ENCODE measurements at places on chromosomes 5 and 9.
A peak's percentile ranks its signal among the peaks of the same experiment; 100 is the strongest.

GRCh38 chr5:128528637-128529255, 9.3 kb downstream of the FBN2 start:
- no peak for DNase-seq

GRCh38 chr5:113278976-113279375, 155.8 kb downstream of the TSSK1B start:
- no peak for DNase-seq

DNA sequence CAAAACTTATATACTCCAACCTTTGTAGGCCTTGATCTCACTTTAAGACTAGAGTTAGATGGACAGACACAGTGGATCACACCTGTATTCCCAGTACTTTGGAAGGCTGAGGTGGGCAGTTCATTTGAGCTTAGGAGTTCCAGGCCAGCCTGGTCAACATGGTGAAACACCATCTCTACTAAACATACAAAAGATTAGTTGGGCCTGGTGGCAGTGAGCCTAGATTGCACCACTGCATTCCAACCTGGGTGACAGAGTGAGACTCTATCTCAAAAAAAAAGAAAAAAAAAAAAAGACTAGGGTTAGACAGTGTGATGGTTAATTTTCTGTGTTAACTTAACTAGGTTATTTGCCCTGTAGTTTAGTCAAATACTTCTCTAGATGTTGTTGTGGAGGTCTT, 74.1 kb downstream of the CFAP95 start:
- DNase-seq = no peak

GRCh38 chr5:163497315-163497714, 8.1 kb upstream of the MAT2B start:
- no peak for DNase-seq

GRCh38 chr9:38641985-38642864, 21.8 kb upstream of the ANKRD18A start:
- no peak for DNase-seq

GRCh38 chr5:118366429-118366828, 621.9 kb downstream of the DTWD2 start:
- no peak for DNase-seq

GRCh38 chr9:33320230-33320567, 29.9 kb downstream of the NFX1 start:
- DNase-seq = no peak

- no peak for DNase-seq
Observed at GRCh38 chr5:66553368-66553912, 42.8 kb upstream of the MAST4 start.

- DNase-seq = no peak
Observed at GRCh38 chr5:21051945-21052344, 1063.9 kb upstream of the CDH18 start.

- no peak for DNase-seq
Observed at GRCh38 chr9:134403292-134403681, 77.0 kb downstream of the RXRA start.

DNA sequence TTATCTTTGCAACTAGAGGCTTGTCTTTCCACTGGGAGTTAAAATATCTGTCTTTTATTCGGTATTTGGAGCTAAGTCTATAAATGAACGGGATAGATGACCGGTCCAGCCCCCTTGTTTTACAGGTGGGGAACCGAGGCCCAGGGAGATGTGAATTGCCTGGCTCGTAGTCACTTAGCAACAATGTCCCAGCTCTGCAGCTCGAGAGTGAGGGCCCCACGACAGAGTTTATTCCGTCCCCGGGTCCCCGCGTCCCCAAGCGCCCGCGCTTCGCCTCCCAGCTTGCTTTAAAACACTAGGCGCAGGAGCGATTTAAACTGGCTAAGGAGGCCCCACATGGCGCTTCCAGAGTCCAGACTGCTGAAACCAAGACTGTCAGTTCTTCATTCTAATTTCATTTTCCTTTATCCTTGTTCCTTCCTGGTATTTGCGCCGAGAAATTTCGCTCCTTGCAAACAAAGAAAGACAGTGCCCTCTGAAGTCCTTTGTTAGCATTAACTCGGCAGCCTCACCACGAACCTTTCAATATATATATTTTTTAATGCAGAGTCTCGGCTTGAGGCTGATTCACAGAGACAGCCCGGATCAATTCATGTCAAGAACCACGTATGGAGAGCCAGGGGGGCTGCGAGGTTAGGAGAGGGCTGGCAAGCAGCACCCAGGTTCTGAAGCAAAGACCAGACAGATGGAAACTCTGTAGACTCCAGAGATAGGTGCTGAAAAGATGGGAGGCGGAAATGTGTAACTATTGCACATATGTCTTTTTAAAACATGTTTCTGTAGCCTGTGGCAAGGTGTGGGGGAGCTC, 1.4 kb upstream of the ENC1 start:
- DNase-seq = no peak

GRCh38 chr5:150036513-150036912, 36.0 kb downstream of the HMGXB3 start:
- no peak for DNase-seq

GRCh38 chr9:749716-750115, 91.8 kb upstream of the DMRT1 start:
- DNase-seq = no peak

- no peak for DNase-seq
Observed at GRCh38 chr9:131812116-131812790, 72.4 kb upstream of the RAPGEF1 start.

DNA sequence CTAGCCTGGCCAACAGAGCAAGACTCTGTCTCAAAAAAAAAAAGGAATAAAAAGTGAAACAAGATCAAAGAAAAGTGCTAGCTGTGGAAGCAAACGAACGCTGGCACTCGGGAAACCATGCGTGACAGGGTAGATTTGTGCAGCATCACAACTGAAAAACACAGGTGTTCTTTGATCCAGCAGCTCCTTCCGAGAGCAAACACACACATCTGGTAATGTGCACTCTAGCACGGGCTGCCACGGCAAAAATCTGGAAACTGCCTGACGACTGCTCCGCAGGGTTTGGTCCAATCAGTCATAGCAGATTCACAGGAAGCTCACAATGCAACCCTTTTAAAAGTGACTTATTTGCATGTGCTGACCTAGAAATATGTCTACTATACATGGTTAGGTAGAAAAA, 80.0 kb downstream of the SYK start:
- DNase-seq = no peak

DNA sequence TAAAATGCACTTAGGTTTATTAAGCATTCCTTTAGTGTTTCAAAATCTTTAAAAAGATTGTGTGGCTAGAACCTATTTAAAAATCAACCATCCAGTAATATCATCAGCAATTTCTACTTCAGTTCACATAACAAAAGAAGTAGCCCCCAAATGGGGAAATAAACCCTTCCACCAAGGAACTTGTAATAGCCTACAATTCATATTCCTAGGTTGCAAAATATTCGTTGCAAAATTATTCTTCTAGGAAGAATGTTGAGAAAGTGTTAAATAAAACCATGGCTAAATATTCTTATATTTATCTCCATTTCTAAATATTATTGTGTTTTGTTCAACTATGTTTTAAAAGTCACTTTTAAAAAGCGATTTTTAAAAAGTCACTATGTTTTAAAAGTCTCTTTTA, 177.9 kb upstream of the PRLR start:
- DNase-seq = no peak

DNA sequence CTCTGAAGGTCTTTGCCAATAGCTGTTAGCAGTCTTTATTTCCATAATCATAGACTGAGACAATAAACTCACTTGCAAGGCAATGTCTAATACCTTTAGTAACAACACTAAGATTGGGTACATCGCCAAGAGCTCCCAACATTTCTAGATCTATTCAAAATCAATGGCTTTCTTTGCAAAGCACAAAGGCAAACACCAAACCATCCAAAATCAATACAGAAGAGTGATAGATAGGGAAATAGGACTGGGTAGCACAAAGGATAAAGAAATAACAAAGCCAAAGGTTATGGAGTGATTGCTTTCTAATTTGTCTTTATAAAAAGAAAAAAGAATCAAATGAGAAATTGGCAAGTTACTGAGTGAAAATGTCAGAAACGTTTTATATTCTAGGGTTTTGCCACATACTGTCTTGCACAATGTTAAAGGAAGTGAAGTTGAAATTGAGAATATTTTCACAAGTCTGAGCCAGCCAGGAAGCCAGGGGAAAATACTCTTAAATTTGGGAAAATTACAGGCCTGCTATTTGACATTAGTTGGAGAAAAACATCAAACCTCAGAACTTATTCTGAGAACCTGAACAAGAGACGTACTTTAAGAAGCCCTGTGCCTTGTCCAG, 53.3 kb upstream of the LHFPL2 start:
- DNase-seq = no peak

DNA sequence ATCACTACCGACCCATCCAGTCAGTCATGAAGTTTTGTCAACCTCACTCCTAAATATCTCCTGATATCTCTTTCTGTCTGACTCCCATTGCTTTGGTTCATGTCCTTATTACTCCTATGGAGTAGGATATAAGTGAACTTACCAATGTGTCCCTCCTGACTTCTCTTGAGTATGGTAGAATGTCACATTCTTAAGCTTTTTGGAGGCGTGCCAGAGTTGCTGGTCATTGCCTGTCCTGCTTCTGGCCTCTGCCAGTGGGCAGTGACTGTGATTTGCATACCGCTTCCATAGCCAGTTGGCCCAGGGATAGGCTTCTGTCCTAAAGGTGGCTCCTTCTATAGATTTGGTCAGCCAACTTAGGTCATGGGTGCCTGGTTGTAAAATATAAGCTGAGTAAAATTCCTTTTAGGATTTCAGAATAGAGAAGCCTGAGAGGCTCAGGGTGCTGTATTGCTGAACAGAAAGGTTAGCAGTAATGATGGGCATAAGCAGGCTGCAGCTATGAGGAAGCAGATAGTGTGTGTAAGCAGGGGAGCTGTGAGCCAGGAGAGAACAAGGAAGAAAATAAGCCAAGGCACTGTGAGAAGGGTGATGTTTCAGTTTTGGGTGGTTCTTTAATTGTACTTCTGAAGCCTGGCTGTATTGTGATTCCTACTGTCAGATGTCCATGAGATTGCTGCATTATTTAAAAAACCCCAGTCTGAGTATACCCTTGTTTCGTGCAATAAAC, 16.1 kb upstream of the MARCHF3 start:
- no peak for DNase-seq

DNA sequence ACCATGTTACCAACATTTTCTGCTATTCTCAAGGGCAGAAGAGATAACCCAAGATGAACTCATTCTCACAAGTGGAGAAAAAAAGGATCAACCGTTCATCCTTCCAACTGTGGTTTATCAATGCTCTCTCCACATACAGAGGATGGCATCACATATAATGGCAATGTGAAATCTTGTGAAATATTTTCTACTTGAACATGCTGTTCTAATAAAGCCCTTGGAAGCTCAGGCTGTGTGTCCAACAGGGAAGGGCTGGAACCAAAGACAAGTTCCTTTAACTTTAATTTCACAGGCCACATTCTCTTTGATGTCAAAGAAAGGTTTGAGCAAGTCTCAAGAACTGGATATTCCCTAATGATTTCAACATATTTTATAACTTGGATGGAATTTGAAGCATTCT, 230.5 kb downstream of the SPOCK1 start:
- DNase-seq = no peak

DNA sequence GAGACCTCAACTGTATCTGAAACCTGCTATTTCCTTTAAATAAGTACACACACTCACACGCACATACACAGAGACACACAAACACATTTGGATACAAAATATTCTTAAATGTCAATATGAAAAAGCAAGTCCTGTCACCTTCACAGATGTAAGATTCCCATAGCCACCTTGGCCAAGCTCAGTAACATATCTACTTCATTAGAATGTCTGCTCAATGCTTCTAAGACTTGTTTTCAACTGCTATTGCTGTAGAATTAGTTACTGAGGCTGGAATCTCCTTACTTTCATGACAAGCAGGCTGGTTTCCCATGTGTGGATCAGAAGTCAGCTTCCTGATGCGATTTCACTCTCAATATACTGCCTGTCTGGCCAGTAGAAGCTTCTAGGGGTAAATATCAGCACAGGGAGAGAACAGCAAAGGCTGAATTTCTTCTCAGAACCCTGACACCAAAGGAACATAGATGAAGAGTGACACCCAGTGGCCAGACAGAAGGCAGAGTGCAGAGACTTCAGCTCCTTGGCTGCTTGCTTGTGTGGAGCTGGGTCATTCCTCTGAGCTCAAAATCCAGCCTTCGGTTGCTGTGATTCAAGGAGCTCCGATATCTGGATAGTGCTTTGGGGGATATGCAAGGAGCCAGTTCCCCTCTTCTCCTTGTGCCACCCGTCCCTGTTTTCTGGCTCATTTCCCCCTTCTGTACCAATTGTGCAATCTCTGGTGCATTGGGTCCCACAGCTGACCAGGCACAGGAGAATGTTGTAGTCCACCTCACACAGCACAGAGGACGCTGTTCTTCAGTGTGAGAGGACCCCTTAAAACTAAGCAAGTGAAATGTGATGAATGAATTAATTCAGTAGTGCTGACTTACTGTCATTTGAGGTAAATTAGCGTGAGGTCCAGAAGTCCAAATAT, 26.6 kb upstream of the ABLIM3 start:
- DNase-seq = peak; percentile 9

DNA sequence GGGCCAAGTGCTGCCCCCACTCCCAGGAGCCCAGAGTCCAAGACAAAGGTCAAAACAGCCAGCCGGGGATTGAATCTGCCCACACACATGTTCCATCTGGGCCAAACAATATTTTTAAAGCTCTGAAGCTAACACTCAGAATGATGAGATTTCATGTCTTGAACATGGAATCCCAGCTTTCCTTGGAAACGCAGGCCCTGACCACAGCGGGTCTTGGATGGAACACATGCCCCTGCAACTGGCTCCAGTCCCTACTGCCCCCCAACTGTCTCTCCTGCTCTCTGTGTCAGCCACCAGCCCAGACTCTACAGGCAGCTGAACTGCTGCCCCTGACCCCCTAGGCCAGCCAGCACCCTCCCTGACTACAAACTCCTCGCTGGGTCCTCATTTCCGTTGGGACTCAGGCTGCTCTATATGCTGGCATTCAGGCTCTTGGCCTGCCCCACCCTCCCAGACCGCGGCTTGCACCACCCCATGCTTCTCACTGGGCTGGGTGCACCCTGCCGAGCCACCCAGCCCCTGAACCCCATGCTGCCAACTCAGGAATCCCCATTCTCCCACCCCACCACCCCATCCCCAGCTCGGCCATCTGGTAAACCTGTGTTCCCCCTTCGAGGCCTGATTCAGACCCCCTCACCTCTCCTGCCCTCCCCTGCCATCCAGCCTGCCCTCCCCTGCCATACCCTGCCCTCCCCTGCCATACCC, 71.7 kb downstream of the ADAMTS2 start:
- no peak for DNase-seq

GRCh38 chr9:104658496-104659195, 35.7 kb upstream of the OR13D1 start:
- DNase-seq = no peak

- no peak for DNase-seq
Observed at GRCh38 chr5:111061618-111062017, 9.9 kb upstream of the TSLP start.

GRCh38 chr5:151125421-151125820, 32.2 kb downstream of the ANXA6 start:
- DNase-seq = no peak

GRCh38 chr9:78502566-78502965, 205.6 kb downstream of the PSAT1 start:
- DNase-seq = no peak

DNA sequence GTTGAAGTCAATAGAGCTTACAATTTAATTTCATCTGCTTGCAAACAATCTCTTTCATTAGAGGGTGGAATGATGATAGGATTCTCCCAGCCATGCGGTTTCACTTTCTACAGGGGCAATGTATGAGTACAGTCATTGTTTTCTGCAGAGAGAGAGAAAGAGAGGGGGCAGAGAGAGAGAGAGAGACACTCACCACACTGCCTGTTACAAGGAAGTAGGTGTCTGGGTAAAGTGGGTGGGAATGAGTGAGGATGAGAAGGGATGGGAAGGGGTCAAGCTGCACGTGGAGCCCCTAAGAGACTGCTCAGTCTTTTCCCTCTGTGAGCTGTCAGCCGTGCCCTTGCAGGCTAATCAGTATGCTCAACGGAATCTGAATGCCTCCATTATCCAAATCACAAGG, 454.3 kb downstream of the KDM4C start:
- DNase-seq = no peak
